Fibroblast of the aortic adventitia (primary cell): ENCODE measurements at places on chromosomes 6 and 20. TPM values are rescaled to one million over a fixed set of nuclear protein-coding genes. Genes with fewer than 3 reads are reported as not detected.

The OTOR gene
- not detected in 2 replicates for total RNA-seq

The CEP43 gene
- 22.0 and 27.8 TPM in 2 replicates for total RNA-seq

DNA sequence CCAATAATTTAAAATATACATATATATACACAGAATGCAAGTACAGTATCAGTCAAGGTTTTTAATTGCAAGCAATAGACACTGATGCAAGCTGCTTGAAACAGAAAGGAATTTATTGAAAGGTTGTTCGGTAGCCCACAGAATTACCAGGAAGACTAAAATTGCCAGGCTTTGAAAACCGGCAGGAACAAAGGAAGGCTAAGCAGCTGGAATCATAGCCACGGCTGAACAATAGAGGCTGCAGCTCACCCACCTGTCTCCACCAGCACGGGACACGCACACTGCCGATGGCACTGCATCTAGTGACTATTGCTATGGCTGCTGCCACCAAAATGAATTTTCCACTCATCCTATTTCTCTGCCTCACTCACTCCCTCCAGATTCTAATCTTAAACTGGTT, 22.0 kb upstream of the L3MBTL3 start:
- DNase-seq: peak; percentile 19

DNA sequence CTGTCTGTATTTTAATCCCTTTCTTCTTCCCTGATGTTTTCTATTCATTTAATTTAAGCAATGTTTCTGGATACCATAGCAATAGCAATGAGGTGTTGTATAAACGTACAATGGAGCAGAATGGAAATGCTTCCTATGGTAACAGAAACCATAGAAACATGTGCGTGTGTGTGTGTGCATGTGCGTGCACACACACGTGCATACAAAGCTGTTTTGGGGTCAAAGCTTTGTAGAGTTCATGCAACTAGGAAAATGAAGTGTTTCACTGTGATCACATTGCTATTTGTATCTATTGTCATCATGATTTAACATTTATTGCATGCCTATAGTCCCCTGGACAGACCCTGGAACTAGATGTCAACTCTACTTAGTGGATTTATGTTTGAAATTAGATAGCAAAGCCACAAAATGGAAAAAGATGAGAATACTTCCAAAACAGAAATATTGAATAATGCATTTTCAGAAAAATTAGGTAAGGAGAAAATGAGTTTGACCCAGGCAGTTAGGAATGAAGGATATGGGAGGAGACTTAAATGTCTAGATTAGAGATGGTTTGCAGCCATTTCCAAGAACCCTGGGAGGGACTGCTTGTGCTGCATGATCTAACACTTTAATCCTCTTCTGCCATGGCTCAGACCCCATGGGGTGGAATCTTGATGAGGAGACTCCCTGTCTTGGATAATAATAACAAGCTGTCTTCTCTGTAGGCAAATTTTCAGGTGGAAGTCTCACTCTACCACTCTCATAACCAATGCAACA, 124.4 kb downstream of the TRMT11 start:
- peak; percentile 53 for DNase-seq

DNA sequence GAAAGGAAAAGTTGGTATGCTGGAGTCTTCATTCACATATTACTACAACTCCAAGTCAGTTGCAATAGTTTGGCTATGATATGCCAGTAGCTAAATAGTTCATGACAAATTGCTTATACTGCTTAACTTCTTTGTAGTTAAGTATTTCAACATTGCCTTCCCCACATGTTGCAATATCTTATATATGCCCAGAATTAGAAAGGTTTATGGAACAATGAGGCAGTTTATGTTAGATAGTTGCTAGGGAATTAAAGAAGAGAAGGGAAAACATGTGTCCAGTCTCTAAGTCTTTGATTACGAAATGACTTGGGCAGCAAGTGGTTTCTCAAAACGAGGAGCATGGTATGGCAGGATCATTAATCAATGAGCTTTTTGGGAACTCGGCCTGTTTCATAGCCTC, 145.8 kb downstream of the PLCB4 start:
- DNase-seq: peak; percentile 93

DNA sequence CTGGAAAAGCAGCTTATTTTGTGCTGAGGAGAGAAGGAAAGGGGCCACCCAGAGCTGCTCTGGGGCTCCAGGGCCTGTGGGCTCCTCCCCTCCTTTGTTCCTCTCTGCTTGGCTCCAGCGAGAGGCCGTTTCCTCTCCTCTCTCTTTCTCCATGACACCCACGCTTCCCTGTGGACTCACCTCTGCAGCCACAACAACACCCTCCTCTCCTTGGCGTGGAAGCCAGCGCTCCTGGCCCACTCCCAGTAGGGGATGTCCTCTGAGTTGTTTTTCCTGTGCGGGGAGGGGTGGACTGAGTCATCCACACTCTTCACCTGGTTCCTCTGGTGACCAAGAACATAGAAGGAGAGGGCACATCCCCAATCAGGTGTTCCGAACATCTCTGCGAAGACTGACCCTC, 4.9 kb upstream of the CDSN start:
- DNase-seq: peak; percentile 56

DNA sequence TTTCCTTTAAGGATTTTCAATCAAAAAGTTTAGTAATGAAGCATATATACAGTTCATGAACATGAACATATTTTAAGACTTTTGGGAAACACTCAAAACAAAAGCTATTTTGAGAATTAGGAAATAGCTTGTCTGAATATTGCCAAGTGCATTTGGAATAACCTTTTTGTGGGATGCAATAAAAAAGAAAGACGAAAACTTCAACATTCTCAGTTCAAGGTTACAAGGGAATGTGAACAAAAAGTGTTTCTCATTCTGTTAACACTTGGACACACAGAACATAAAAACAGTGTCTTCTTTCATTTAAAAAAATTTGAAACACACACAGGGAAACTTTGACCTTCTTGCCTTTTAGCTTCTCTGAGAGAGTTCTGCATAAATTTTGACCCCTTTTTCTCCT, 72.7 kb upstream of the TCF21 start:
- DNase-seq: no peak

DNA sequence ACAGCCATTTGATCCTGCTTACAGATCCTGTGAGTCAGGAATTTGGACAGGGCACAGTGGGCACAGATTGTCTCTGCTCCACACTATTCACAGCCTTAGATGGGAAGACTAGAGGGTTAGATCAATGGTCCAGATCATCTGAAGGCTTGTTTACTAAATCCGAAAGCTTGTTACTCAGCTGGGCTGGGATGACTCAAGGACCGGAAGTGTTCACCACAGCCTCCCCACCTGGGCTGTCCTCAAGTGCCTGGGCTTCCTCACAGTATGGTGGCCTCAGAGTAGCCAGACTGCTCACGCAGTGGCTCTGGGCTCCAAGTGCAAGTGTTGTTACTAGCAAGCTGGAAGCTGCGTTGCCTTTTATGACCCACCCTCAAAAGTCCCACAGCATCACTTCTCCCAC, 75.4 kb upstream of the INSM1 start:
- DNase-seq: no peak
